ENCODE measurements at places on chromosomes 2 and 18.
A peak's percentile ranks its signal among the peaks of the same experiment; 100 is the strongest.

GRCh38 chr2:28463893-28464292, 32.0 kb upstream of the PLB1 start:
- DNase-seq, result peak; percentile 34

DNA sequence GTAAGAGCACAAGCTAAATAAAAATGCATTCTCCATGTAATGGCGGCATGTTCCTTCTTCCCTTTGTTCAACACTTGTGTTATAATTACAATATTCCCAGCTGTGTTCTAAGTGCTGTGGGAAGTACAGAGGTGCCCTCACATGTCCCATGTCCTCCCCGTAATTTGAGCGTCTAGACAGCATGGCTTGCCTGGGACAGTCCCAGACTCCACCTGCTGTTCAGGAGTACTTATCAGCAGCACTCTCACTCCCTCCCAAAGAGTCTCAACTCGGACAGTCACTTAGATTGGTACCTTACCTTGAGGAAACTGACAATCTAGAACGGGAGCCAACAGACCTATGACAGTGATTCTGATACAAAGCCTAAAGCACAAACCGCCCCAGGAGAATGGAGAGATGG, 370.5 kb downstream of the EIPR1 start:
- no peak for DNase-seq

- peak; percentile 90 for DNase-seq
These were observed 81.5 kb upstream of the STON1 start for GRCh38 chr2:48448274-48449061.

DNA sequence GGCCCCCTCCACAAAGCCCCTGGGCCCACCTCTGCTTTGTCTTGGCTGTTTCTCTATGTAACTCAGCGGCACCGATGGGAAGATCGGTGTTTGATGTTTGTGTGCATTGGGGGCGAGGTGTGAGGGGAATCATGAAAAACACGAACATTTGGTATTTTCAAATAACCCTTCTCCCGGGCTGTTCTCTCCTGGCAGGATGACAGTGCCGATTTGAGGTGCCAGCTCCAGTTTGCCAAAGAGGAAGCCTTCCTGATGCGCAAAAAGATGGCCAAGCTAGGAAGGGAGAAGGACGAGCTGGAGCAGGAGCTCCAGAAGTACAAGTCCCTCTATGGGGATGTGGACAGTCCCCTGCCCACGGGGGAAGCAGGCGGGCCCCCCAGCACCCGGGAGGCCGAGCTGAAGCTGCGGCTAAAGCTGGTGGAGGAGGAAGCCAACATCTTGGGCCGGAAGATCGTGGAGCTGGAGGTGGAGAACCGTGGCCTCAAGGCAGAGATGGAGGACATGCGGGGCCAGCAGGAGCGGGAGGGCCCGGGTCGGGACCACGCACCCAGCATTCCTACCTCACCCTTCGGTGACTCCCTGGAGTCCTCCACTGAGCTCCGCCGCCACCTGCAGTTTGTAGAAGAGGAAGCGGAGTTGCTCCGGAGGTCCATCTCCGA, 78.1 kb downstream of the MTCL1 start:
- DNase-seq, result no peak

GRCh38 chr2:120238728-120239487, 13.7 kb upstream of the RALB start:
- peak; percentile 80 for DNase-seq

DNA sequence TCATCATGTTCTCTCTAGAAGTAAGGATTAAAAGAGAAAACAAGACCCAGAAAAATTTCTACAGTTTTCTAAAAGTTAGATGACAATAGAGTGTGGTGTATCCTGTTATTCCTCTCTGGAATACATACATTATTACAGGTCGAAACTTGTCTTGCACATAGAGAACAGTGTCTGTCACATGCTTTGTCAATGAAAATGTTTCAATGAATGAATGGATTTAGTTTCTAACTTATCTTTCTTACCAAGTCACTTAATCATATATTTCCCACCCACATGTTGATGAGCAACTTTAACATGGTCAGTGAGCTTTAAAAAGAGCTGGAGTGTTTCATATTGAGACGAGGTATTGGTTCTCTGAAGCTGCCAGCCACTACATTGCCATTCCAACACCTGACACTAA, 4.3 kb downstream of the DSG4 start:
- DNase-seq, result no peak

GRCh38 chr18:47204908-47205522, 28.9 kb upstream of the IER3IP1 start:
- no peak for DNase-seq

DNA sequence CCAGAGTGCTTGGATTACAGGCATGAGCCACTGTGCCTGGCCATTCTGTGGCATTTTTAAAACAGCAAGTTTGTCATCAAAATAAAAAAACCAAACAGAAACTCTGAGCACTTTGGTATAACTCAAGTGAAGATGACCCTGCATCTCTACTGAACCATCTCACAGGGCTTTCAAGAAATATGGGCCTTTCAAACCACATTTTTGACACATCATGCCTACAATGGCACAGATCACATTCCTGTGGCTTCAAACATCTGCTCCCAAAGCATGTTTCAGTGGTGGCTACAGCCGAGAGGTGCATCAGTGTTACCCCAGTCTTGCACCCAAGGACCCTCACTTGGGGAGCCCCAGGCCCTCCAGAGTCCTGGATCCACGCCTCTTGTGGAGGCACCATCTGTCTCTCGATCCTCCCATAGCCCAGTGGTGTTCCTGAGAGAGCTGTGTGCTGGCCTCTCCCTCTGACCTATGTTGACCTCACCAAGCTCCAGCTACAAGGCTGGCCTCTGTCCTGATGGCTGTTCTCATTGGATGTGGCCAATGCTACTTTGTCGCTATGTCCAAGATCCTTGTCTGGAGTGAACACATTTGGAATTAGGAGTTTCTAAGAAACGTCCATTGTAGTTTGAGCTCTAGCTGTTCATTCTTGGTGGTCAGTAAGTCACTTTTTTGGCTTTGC, 55.2 kb upstream of the RALBP1 start:
- peak; percentile 39 for DNase-seq

DNA sequence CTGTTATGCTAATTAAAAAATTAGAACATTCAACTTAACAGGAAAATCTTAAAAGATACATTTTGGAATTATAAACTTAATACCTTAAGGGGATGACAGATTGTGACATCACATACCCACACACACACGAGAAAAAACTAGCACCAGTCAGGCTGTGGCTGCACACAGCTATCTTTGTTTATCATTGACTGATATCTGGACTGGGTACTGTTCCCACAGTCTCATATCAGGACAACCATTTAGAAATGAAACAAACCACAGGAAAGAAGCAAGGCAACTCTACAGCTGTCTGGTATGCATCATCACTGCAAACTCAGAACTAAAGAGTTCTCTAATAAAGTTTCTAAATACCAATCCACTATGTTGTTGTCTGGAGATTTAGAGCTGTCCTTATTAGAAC, 210.9 kb upstream of the SMAD7 start:
- peak; percentile 89 for DNase-seq

GRCh38 chr18:78995740-78996395, 16.2 kb downstream of the SALL3 start:
- no peak for DNase-seq

DNA sequence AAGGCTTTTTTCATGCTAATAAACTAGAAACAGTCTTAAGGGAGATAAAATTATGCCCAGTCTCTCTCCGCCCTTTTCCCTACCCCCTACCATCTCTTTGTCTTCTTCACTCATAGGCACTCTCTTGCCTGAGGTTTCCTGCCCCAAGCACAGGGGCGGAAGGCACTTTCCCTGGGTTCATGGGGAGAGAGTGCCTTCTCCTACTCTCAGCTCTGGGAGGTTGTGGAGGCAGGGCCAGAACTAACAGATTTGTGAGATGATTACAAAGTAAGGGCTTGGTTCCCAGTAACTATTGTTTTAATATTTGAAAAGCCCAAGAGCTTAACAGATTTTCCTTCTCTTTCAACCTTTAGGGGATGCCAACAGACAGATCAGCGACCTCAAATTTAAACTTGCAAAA, 26.1 kb upstream of the RBM44 start:
- DNase-seq, result no peak

DNA sequence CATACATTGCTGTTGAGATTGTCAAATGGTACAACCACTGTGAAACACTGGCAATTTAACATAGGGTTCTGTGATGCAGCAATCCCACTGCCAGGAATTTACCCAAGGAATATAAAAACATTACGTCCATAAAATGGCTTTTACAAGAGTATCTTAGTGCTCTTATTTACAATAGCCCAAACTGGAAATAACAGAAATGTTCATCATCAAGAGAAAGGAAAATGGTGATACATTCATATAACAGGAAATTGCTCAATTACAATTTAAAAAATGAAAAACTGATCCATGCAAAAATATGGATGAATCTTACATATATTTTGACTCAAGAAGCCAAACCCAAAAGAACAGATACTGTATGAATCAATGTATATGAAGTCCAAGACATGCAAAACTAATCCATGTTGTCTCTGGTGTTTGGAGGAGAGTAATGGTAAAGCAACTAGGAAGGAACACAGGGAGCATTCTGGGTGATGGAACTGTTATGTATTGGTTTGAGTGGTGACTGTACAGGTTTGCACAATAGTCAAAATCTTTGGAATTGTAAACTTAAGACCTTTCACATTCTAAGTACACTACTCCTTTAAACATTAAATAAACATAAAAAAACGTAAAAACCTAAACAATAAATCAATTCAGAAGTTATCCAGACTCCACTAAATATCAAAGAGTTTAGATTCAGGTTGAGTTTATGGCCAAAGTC, 104.8 kb upstream of the WDR75 start:
- DNase-seq, result no peak

DNA sequence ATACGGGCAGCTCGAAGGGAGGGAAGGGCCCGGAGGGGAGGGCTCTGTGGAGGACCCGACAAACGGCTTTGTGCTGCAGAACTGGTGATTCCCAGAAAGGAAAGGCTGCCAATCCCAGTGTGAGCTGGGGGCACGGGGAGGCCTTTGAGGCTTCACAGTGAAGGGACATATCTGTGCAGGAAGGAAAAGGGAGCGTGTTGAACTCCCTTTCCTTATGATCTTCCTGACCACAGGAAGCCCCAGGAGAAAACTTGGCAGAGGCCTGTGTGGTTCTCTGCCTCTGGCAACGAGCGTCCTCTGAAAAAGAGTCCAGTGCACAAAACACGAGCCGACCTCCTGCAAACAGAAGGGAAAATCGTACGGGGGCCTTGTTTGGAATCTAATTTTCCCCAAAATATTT, 683.5 kb upstream of the SALL3 start:
- no peak for DNase-seq

- peak; percentile 74 for DNase-seq
These were observed 150.9 kb downstream of the COL6A3 start for GRCh38 chr2:237262838-237263771.

DNA sequence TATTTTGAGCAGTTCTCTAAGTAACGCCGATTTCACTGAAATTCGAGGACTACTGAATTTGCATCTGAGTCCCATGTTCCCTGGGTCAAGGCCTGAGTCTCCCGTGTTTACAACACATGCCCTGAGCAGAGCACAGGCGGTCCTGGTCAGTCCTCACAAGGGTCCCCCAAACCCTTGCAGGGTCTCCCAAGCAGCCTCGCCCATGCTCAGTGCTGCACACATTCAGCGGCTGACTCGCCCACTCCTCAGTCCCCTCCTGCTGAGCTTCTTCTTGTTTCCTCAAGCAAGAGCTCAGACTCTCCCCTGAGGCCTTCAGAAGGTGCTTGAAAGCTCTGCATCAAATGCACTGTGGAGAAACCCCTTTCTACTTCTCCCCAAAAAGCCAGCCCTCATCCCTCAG, 114.6 kb downstream of the INHBB start:
- DNase-seq, result no peak

- DNase-seq, result no peak
These were observed 215.0 kb downstream of the PDE11A start for GRCh38 chr2:177857538-177857937.
